A375 (cell line): ENCODE measurements at places on chromosomes 1 and 21. TPM values are rescaled to one million over a fixed set of nuclear protein-coding genes. Genes with fewer than 3 reads are reported as not detected.

EXO1 gene
- 73.6 and 78.8 TPM in 2 replicates for total RNA-seq

KCNK1 gene
- 6.0 and 6.5 TPM in 2 replicates for total RNA-seq

LINGO4 gene
- not detected in 2 replicates for total RNA-seq

GJA8 gene
- total RNA-seq: not detected in 2 replicates

TMEM51 gene
- total RNA-seq: 2.1 and 3.1 TPM in 2 replicates

TIAM1 gene
- 19.2 and 21.6 TPM in 2 replicates for total RNA-seq

MCM3AP gene
- 57.9 and 60.6 TPM in 2 replicates for total RNA-seq

SLC25A34 gene
- total RNA-seq: 0.37 and 0.94 TPM in 2 replicates

RBM11 gene
- 0.05 and 0.68 TPM in 2 replicates for total RNA-seq

C1orf115 gene
- total RNA-seq: 0.48 and 0.68 TPM in 2 replicates

ST6GALNAC3 gene
- total RNA-seq: 3.4 and 11.9 TPM in 2 replicates

CAMK1G gene
- not detected in 2 replicates for total RNA-seq

PLA2G2C gene
- total RNA-seq: not detected in 2 replicates

POGK gene
- 37.5 and 39.1 TPM in 2 replicates for total RNA-seq

ADCY10 gene
- total RNA-seq: 0.04 and 0.05 TPM in 2 replicates
